ENCODE measurements at places on chromosomes 3 and 15.

DNA sequence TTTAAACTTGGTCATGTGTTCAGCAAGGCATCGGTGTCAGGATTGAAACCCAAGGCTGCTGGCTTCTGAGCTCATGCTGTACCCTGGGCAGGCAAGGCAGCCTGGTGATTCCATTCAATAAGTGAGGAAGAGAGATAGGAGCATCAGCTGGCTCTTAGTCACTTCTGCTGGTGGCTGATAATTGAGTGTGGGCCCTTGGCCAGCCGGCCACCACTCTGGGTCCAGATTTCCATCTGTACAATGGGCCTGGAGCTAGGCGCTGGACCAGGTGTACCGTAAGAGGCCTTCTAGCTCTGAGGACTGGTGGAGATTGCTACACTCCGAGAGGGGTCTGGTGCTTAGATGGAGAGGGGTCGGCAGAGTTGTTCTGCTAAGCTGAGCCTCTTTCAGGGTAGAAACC is 4.3 kb downstream of the CD276 start:
- DNase-seq = no peak

DNA sequence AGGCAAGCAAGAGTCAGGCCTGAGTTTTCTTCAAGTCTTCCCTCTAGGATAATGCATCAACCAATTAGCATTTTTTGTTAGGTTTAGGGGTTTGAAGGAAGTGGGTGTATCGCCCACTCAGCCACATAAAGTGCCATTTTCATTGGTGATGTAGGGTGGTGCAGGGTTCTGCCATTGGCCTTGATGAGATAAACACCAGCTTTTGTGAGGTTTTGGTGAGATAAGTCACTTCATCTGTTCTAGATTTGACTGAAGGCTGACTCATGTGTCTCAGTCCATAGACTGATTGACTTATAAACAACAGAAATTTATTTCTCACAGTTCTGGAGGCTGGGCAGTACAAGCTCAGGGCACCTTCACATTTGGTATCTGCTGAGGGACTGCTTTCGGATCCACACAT is 84.5 kb upstream of the C3orf80 start:
- DNase-seq = no peak

- no peak for DNase-seq
These were observed 169.7 kb upstream of the GALNT15 start for GRCh38 chr3:16004812-16005211.

GRCh38 chr3:114318295-114318694 is 24.5 kb downstream of the TIGIT start:
- no peak for DNase-seq

GRCh38 chr15:98907927-98908471 is 99.6 kb downstream of the PGPEP1L start:
- no peak for DNase-seq

Data from substantia nigra (tissue), 51 donors.